ENCODE measurements at places on chromosomes 5 and 9. TPM values are rescaled to one million over a fixed set of nuclear protein-coding genes. Genes with fewer than 3 reads are reported as not detected.

DNA sequence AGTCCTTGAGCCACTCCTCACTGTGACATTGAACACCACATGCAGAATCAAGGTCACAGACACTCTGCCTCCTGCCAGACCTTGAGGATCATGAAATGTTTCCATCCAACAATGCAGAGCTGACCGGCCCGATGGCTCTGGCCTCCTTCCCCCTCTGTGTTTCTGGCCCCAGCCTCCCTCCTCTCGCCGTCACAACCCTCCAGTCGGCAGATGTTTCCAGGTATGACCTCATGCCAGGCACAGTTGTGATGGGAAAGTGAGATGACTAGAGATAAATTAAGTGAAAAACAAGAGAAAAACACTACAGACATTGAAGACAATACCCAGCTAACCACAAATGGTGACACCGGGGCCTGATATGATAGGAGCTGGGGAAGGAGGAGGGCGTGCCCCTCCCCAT, 9.8 kb downstream of the NTNG2 start:
- DNase-seq: no peak

GRCh38 chr5:55231029-55231918, 2.1 kb downstream of the CCNO start:
- no peak for DNase-seq

The KCNMB1 gene
- not detected for total RNA-seq

The UBTD2 gene
- total RNA-seq: 32.5 TPM

GRCh38 chr5:169272111-169272510, 28.8 kb downstream of the SLIT3 start:
- no peak for DNase-seq
